Thoracic aorta (tissue), 2 donors: ENCODE measurements at places on chromosomes 5 and 9. TPM values are rescaled to one million over a fixed set of nuclear protein-coding genes. Genes with fewer than 3 reads are reported as not detected.

- DNase-seq, result no peak
These were observed 8.9 kb downstream of the DNLZ start for GRCh38 chr9:136354592-136355085.

GRCh38 chr5:179727106-179727505 is 5.5 kb upstream of the MAML1 start:
- no peak for DNase-seq

DNA sequence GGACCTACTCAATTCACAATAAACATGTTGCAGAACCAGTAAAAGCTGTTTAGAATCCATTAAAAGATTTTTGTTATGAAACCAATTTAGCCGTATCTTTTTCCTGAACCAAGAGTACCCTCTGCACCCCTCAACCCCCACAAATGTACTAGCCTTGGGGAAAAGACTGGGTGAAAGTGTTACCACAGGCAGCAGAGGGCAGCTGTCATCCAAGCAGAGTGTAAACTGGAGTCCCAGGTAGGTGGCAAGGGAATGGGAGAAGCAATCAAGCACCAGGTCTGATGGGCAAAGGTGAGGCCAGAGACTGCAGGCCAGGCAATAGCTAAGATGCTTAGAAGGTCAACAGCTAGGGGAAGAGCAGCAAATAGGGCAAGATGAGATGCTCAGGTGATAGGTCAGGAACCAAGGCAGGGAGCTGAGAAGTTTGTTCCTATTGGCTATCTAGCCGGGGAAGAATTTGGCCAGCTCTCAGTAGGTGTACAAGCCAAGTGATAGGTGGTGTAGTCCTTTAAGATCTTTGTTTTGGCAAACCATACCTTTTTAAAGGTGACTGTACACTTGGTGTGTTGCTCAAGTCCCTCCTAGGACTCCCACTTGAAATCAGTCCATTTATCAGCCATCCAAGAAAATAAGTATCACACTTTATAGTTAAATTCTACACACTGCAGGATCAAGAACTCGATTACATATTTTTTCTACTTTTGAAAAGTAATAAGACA is 77.8 kb upstream of the CCDC112 start:
- DNase-seq, result no peak

DNA sequence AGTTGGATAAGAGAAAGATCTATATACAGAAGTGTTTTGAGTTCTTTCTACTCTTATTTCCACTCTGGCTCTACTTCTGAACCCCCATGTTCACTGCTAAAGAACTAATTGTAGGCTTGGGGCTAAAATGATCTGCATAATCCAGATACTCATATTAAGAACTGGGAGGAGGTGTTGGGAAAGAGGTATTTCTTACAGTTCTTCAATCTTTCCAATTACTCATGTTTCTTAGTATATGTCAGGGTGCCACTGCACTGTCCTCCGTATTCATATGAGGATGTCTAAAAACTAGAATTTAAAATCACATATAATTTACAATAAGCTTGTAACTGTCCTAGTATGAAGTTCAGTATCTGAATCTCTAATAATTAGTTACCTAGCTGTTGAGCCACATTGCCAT is 12.7 kb downstream of the NIPBL start:
- no peak for DNase-seq

DNA sequence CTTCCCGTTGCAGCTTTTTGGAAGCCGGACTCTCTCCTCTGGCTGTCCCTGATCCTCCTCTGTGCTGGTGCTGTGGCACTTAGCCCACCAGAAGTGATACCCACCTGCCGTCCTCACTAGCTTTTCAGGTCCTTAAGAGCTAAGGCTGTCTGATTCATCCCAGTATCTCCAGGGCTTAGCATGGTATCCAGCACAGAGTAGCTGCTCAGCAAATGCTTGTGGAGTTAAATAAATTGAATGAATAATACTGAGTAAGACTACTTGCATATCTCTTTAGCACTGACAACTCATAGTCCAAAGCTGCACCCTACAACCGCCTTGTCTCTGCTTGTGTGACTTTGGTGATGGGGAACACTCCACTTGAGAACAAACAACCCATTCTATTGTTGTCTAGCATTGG is 7.7 kb upstream of the XPA start:
- DNase-seq, result no peak

Gene UBTD2
- total RNA-seq, result 16.1 TPM

- no peak for DNase-seq
These were observed 5.4 kb downstream of the CTSL start for GRCh38 chr9:87731321-87731720.

DNA sequence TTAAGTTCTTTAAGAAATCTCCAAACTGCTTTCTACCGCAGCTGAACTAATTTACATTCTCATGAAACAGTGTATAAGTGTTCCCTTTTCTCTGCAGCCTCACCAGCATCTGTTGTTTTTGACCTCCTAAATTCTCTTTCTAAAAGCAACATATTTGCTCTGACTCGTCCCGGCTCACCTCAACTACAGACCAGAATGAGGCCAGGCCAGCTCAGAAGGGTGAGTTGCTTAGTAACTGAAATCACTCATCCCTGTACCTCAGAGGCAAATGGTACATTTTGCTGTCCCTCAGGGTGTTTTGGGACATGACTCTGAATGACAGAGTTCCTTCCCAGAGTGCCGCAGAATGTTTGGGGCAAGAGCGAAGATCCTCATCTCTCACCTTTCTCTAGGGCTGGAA is 127.5 kb downstream of the FRMD3 start:
- no peak for DNase-seq

DNA sequence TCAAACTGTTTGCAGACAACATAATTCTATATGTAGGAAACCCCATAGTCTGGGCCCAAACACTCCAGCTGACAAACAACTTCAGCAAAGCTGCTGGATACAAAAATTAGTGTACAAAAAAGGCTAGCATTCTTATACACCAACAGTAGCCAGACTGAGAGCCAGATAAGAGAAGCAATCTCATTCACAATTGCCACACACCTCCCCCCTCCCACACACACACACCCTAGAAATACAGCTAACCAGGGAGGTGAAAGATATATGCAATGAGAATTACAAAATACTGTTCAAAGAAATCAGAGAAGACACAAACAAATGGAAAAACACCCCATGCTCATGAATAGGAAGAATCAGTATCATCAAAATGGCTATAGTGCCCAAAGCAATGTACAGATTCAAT is 9.0 kb downstream of the MTREX start:
- no peak for DNase-seq
